Caco-2 (cell line): ENCODE measurements at places on chromosomes 5 and 9. TPM values are rescaled to one million over a fixed set of nuclear protein-coding genes. Genes with fewer than 3 reads are reported as not detected.

- no peak for DNase-seq
Measured at GRCh38 chr5:155794795-155795194, 532.2 kb upstream of the SGCD start.

- no peak for DNase-seq
Measured at GRCh38 chr5:18882154-18882553, 1105.8 kb downstream of the CDH18 start.

DNA sequence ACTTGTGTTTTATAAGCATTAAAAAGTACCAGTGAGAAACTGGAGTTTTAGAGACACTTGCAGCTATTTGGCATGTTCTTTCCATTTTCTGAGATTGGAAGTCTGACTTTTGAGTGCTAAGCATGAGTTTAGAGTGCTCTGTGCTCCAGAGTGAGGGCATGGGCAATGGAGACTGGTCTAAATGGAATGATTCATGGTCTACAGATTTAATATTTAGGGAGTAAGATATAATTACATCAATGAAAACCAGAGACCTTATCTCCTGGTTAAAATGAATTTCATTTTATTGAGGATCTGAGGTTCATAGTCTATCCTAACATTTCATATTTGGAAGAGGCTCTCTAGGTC lies 135.9 kb upstream of the RPS23 start:
- DNase-seq = no peak

GRCh38 chr9:10050016-10050415 lies 562.8 kb downstream of the PTPRD start:
- no peak for DNase-seq

DNA sequence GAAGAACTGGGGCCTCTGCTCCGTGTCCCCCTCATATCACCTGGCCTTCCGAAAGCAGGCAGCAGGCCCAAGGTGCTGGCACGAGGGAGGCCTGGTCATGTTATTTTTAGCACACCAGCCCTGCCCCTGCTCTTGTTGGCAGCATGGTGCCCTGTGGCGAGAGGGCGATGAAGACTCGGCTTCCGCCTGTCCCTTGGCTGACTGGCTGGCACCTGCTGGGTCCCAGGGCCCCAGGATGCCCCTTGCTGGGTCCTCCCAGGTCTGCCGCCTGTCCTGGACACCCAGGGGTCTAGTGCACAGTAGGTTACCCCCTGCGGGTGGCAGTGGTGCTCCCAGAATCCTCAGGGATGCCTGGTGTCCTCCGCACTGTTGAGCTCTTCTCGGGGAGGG lies 77.0 kb downstream of the RXRA start:
- DNase-seq = no peak

- no peak for DNase-seq
Measured at GRCh38 chr9:75544815-75545214, 345.7 kb upstream of the PCSK5 start.

GRCh38 chr5:34022121-34022705 lies 14.4 kb upstream of the AMACR start:
- no peak for DNase-seq

DNA sequence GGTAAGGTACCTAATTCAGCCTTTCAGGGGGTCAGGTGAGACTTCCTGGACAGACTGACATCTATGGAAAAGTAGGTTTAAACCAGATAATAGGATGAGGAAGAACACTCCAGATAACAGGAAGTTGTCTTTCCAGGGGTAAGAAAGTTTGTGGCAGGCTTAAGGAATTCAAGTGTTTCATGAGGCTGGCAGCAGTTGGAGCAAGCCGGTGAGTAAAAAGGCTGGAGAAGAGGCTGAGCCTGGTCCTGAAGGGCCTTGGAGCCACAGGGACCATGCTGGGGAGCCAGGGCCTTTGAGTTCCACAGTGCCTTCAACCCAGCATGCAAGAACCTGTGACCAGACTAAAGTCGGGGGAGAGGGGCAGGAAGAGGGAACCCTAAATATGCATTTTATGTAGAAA lies 353.4 kb downstream of the SPOCK1 start:
- DNase-seq = no peak

GRCh38 chr9:134955801-134956200 lies 38.1 kb upstream of the FCN1 start:
- no peak for DNase-seq

- DNase-seq = no peak
Measured at GRCh38 chr5:179873588-179874110, 15.0 kb upstream of the MRNIP start.

LCN15 gene
- not detected in 2 replicates for total RNA-seq

IL9 gene
- 0.79 TPM in 1 of 2 replicates, not detected in the other for total RNA-seq

LIX1 gene
- total RNA-seq = 4.0 and 4.1 TPM in 2 replicates

TOPORS gene
- 13.9 and 14.6 TPM in 2 replicates for total RNA-seq

ATG12 gene
- 46.8 and 47.5 TPM in 2 replicates for total RNA-seq
